ENCODE measurements at places on chromosomes 12 and 14.
A peak's percentile ranks its signal among the peaks of the same experiment; 100 is the strongest.

GRCh38 chr14:68666236-68666635 is 126.6 kb downstream of the ZFP36L1 start:
- no peak for DNase-seq

- DNase-seq = no peak
Observed at GRCh38 chr12:104632724-104633201, 176.0 kb downstream of the CHST11 start.

- DNase-seq = no peak
Observed at GRCh38 chr12:77751939-77752338, 78.8 kb upstream of the NAV3 start.

GRCh38 chr12:6185961-6186827 is 14.0 kb upstream of the CD9 start:
- no peak for DNase-seq

DNA sequence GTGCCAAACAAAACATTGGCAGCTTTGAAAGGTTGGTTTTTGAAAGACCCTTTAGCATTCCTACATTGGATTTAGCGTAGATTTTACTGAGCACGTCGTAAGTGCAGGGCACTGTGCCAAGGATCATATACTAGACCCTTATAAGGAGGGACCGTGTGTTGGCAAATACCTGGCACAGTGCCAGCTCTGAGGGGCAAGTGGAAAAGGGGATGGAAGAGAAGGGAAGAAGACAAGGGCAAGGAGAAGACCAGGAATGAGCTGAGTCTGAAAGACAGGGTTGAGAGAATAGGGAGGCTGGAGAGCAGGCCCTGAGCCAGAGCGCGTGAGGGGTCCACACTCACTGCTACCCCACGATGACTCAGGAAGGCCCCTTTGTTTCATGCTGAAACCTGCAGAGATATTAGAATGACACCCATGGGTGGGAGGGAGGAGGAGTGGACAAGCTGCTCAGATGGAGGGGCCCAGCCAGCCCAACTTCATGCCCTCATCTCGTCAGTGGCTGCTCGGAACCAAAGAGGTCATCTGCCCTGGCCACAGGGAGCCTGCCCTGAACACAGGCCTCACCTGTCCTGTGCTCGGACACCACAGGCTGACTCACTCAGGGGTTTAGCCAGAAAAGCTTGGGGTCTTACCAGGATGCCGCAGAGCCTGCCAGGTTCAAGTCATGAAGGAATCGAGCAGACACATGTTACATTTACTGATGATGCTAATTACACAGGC is 25.0 kb downstream of the RAB35 start:
- DNase-seq = no peak

GRCh38 chr14:99229654-99230207 is 42.3 kb downstream of the BCL11B start:
- no peak for DNase-seq

GRCh38 chr12:50187084-50187900 is 20.1 kb upstream of the CERS5 start:
- DNase-seq = no peak

- peak; percentile 61 for DNase-seq
Observed at GRCh38 chr12:85155791-85156190, 119.6 kb downstream of the LRRIQ1 start.

GRCh38 chr12:10067942-10068341 is 30.8 kb downstream of the CLEC1A start:
- no peak for DNase-seq

GRCh38 chr12:66080791-66081190 is 49.8 kb downstream of the LLPH start:
- no peak for DNase-seq

GRCh38 chr14:105390849-105391500 is 7.4 kb upstream of the TEX22 start:
- DNase-seq = no peak

DNA sequence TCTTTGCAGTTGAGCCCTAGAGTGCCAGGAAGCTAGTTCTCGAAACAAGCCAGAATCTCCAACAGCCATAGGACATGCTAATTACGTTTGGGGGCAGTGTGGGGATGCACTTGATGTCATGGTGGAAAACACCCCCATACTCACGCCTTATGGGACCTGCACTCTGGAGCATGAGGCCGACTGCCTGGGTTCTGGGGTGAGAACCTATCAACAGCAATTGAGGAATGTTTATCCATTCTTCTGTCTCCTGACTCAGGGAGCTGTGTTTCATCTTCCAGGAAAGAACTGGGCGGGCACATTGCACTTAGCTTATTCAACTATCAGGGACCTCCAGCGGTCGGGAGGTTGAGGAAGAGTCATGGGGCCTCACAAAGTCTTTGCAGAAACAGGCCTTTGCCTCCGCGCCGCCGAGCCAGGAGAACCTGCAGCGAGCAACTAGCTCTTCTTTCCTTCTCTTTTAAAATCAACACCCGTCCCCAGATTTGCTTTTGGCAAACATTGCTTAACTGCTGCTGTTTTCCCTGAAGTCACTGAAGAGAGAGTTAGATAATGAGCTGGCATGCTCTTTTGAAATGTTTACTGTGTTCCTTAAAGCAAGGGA is 226.1 kb upstream of the DIO3 start:
- DNase-seq = no peak

DNA sequence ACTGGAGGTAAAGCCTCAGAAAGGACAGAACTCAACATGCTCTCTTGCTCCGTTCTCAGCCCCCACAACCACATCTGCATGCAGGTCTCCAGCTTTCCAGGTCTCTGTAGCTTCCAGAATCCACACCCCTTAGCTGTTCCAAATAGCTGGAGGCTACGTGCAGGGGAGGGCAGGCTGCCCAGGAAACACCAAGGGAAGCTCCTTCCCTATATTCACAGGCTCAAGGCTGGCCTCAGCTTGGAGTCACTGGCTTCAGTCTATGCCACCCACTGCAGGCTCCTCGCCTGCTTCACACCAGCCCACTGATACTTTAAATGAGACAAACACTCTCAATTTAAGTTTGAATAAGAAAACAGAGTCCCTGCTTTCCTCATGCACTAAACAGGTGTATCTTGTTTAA is 73.3 kb downstream of the ASCL4 start:
- no peak for DNase-seq

DNA sequence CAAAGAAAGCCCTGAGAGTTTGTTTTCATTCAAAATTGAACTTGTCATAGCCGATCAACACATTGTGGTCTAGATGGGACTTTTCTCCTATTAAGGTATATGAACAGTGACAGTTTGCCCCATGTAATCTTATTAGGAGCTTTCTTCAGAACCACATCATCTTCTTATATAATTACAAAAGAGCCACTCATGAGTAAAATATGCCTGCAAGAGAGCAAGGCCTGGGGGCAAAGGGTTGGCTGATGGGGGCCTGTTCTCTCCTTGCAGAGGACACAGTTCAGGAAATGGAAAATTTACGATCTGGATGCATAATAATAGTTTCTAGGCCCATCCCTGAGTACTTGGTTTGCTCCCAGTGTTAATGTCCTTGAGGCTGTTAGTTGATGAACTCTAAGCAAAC is 87.8 kb downstream of the FLRT2 start:
- DNase-seq = no peak

- no peak for DNase-seq
Observed at GRCh38 chr12:77047341-77048109, 17.8 kb downstream of the E2F7 start.

Measured in RKO (cell line).